Right atrium auricular region (tissue), 2 donors: ENCODE measurements at places on chromosomes 2 and 18. TPM values are rescaled to one million over a fixed set of nuclear protein-coding genes. Genes with fewer than 3 reads are reported as not detected.

Gene PROKR1
- total RNA-seq = not detected

Gene RGPD6
- total RNA-seq = 21.1 TPM

Gene MAPRE3
- 33.4 TPM for total RNA-seq

DNA sequence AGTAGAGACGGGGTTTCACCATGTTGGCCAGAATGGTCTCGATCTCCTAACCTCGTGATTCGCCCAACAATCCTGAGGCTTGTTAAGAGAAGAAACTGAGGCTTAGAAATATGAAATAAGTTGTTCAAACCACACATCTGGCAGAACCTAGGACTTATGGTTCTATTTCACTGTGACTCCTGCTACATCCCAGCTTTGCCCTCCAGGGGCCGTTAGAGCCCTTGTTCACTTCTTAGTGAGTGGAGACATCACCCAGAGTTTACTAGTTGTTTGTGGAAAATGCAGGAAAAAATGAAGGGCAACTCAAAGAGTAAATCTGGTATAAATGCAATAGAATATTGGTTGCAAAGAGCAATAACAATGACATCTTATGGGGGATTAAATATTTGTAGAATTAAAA is 43.9 kb downstream of the MARCHF4 start:
- H3K36me3 ChIP-seq = no peaks in the 10 kb centered on the region
- H3K4me1 ChIP-seq = no peaks in the 10 kb centered on the region
- no peak overlapping the region for H3K27ac ChIP-seq
- no peak overlapping the region for H3K4me3 ChIP-seq
- H3K27me3 ChIP-seq = no peaks in the 10 kb centered on the region
